ENCODE measurements at places on chromosomes 7 and 10.

DNA sequence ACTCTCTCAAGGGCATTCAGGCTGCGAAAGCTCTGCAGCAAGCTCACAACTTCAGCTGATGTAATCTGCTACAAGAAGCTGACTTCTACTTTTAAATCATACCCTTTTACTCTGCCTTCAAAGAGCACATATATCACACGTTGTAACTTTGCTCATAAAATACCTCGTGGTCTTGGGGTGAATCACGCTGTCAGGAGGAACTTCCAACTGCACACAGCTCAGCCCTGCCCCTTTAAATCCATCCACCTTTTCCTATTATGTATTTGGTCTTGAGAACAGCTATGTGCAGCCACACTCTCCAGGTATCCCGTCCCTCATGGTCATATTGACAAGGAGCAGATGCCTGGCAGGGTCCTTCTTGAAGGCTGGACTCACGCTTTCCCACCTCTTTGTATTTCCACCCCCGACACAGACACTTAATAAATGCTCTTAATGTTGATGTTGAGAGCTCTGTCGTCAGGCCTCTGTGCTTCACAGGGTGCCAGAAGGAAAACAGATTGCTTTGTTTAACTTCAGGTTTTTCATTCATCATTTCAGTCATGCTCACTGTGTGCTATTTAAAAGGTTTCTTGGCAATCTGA is 47.6 kb downstream of the ICA1 start:
- DNase-seq, result no peak

- DNase-seq, result no peak
Observed at GRCh38 chr10:70589762-70590654, 12.5 kb downstream of the PRF1 start.

DNA sequence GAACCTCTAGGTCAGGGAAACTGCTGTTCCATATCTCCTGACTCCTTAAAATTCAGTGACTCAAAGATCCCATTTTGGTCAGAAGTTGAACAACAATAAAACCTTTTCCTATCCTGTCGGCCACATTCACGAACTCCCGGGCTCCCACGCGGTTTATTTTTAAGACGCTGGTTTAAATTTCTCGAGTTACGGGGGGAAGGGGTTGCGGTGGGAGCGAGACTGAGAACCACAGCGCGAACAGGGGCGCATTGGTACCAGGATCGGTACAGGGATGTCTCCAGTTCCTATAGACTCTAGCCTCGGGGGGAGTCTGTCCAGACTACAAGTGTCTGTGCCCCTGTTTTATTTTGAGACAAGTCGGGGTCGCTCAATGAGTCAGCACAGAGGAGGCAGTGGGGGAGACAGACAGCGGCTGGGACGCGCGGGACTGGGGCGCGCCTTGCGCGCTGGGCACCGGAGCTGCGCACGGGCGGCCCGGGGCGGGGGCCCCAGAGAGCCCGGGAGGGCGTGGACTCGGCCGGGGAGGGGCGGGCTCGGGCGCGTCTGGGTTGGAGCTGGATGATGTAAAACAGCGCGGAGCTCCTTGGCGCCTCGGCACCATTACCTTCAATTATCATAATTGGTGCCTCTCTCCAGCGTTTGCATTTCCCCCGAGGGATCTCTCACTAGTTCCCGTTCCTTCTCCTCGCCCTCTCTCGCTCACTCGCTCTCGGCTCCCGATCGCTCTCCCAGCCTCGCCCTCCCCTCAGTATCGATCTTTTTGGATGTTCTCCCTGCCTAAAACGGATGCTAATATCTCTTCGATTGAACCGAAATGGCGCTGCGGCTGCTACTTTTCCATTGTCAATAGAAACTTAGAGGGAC is 8.7 kb upstream of the BAMBI start:
- peak; percentile 44 for DNase-seq

- no peak for DNase-seq
Observed at GRCh38 chr10:58781873-58782488, 269.3 kb downstream of the BICC1 start.

DNA sequence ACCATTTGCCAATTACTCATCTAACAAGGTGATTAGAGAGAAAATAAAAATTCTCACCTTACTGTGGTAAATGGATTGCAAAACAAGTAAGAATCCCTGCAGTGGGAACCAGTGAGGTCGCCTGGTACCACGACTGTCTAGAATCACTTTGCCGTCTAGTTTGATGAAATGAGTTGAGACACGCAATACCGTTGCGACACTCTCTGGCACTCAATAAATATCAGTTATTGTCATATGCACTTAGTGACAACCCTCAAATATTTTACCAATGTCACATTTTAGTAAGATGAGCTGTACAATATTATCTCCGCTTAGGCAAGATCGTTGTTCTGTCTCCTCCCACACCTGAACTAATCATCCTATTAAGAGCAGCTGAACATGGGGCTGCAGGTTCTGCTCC is 114.4 kb upstream of the ADARB2 start:
- no peak for DNase-seq

- no peak for DNase-seq
Observed at GRCh38 chr7:43535810-43536585, 46.9 kb upstream of the STK17A start.

- no peak for DNase-seq
Observed at GRCh38 chr7:38905056-38905759, 3.8 kb downstream of the VPS41 start.

DNA sequence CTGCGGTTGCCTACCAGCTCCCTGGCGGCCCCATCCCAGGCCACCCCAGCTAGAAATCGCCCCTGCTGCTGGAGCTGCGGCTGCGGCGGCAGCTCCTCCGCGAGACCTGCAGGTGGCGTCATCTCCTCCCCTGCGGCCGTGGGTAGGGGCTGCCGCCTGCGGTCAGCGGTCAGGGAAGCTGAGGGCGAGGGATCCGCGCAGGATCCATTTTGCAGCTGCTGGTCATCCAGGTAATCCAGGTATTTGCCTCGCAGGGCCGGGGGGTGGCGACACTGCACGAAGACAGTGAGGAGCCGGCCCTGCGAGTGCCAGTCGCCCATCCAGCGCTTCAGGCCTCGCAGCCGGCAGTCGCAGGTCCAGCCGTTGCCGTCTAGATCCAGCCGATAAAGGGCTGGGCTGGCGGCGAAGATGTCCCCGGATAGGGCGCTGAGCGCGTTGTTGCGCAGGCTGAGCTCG is 1.5 kb downstream of the TRIL start:
- DNase-seq, result no peak

- DNase-seq, result no peak
Observed at GRCh38 chr10:119444866-119445265, 97.7 kb downstream of the RGS10 start.

- no peak for DNase-seq
Observed at GRCh38 chr7:41731493-41732435, 28.9 kb upstream of the INHBA start.

- DNase-seq, result no peak
Observed at GRCh38 chr7:1050254-1050906, 6.0 kb downstream of the GPR146 start.

DNA sequence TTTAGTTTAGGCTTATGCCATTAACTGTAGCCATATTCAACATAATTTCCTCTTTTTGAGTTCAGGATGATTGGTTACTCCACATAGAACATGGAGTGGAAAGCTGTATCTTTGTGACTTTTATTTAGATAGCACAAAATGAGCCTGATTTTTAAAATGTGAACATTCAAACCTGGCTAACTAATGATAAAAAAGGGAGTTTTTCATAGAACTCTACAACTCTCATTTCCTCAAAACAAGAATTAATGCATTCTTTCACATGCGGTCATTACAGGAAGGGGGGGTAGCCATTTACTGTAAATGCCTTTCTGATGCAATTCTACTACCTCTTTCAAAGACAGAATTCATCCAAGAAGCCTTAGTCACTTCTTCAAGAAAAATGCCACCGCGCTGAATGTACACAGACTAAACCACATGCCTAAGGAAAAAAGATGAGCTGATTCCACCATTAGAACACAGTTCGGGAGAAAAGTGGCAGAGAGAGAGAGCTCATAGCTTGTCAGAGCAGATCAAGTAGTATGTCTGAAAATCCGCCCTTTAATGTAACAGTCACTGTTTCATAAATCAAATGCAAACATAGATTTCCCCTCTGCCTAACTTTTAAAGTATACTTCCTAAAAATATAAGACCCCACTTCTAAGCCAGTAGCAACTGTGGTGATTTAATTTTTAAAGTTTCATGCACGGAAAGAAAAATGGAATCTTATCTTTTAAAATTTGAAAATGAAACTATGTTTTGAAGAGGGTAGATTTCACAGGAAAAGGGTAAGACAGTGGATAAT is 226.4 kb upstream of the KLF14 start:
- DNase-seq, result peak; percentile 60

GRCh38 chr7:5452937-5453540 is 29.4 kb upstream of the TNRC18 start:
- DNase-seq, result no peak
